CD4-positive, alpha-beta T cell treated with Interleukin-4 for 4 hours (primary cell): ENCODE measurements at places on chromosomes 2 and 18.

- no peak for DNase-seq
Measured at GRCh38 chr2:130759906-130760753, 4.8 kb downstream of the AMER3 start.

DNA sequence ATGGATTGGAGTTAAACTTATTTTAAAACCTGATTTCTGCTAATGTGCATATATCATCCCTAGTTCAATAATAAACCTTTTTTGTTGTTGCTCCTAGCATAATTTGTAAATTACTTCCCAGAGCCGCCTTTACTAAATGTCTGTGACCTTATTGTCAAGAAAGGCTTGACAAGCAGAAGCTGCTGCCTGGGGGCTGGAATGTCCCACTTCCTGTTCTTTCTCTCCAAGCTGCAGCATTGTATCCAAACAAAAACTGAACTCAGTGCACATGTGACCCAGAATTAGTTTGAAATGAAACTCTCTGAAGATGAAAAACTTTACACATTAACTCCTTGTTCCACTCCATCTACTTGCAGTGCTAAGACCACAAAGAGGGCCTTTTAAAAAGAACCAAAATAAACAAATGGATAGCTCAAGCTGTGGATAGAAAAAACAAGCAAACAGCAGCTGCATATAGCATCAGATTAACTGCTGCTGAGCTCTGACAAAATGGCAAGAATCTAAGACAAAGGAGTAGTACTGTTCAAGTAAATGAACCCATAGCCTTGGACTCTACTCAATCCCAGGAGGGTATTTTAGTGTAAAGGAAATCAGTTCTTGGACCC lies 99.8 kb upstream of the NEUROD1 start:
- DNase-seq: no peak

GRCh38 chr2:12754643-12755042 lies 37.9 kb downstream of the TRIB2 start:
- no peak for DNase-seq

DNA sequence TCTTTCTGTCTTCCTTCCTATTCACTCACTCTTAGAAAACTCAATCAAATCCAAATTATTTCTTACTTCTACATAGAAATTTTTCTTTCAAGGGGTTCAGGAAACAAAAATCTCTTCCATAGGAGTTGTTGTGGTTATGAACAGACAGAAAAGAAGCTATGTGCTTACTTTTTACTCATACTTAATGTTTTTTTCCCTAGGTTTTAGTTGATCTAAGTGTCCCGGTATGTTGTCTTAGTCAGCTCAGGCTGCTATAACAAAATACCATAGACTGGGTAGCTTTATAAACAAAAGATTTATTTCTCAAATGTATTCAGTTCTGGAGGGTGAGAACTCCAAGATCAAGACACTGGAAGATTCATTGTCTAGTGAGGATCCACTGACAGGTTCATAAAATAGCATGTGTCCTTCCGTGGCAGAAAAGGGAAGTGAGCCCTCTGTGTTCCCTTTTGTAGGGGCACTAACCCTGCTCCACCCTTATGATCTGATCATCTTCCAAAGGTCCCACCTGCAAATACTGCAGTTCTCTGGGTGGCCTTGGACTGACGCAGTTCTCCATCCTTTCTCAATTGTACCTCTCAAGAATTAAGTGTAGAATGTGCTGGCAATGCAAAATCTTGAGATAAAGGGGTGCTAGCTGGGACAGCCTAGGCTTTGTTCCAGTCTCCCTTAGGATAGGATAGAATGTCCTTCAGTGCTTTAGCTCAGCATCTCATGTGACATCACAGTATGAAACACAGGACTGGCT lies 14.4 kb upstream of the VRK2 start:
- peak; percentile 15 for DNase-seq

DNA sequence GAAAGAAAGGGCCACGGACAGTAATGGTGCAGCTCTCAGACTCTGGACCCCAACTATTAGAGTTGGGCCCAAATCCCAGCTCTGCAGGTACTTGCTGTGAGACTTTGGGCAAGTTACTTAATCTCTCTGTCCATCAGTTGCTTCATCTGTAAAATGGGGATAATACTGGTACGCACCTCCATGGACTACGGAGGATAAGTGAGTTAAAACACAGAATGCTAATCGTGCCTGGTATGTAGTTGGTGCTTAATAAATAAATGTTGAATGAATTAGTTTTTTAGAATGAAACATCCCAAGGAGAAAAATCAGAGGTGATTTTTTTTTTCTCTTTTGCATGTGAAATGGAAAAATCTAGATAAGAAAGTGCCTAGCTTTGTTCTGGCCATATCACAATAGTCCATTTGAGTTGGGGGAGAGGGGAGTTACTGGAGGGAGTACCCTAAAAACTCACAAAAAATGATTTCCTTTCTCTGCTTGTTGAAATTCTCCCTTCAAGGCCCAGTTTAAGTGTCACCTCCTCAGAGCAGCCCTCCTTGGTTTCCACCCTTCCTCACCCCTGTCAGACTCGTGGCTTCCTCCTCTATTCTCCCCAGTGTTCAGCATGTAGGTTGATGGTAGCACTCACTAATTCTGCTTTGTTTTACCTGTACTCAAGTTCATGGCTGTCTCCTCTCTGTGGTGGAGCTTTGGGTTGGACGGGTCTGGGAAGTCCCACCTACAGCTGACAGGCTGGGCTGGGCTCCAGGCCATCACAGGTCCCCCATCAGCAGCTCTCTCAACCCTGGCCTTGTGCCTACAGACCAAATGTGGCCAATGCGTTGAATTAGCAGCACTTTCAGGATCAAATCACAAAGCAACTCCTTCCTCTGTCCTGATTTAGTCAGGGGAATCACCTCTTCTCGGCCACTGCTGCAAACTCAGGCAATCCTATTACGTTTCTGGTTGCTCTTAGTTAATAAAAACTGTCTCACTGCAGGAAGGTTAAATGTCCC lies 92.8 kb upstream of the TAF1B start:
- no peak for DNase-seq

DNA sequence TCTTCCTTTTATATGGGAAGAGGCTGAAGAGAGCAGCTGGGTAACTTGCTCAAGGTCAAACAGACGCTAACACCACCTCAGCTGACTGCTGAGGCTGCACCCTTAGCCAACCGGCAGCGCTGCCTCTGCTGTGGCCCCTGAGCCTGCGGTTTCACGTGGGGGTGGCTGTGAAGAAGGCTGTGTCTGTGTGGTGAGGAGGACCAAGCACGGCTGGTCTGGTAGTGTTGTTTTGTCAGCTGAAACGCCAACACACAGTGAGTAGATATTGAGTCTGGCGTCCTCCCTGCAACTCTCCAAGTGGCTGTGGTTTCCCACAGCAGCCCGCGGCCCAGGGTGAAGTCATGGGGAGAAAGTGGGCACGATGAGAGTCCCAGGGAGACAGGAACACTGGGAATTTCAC lies 69.6 kb downstream of the THNSL2 start:
- DNase-seq: peak; percentile 49

DNA sequence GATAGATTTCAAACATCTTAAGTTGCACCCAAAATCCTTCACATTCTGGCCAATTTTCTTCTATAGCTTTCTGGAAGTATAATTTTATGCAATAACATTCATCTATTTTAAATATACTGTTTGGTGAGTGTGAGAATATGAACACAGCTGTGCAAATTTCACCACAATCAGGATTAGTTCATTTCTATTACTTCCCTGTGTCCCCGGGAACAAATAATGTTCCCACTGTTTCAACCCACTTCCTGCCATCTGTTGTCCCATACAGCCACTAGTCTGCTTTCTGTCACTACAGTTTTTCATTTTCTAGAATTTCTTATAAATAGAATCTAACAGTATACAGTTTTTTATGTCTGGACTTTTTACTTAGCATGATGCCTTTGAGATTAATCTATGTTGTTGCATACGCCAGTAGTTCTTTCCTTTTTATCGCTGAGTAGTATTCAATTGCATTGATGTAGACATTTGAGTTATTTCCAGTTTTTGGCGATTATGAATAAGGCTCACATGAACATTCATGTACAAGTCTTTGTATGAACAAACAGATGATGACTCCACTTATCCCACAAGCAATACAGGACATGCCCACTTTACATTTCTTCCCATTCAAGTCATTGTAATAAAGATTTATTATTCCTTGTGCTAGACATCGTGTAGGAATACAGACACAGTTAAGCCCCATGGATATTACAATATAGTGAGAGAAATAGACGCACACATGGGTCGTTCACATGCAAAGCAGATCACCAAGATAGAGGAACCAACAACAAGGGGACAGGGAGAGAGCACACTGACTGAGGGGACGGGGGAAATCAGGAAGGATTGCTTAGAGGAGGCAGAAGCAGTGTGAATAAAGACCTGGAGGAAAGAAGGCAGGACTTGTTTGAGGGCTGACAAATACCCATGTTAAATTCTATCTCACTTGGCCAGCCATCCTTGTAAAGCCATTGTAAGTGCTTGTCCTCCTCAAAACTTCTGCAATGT lies 72.9 kb upstream of the PAX8 start:
- DNase-seq: no peak

DNA sequence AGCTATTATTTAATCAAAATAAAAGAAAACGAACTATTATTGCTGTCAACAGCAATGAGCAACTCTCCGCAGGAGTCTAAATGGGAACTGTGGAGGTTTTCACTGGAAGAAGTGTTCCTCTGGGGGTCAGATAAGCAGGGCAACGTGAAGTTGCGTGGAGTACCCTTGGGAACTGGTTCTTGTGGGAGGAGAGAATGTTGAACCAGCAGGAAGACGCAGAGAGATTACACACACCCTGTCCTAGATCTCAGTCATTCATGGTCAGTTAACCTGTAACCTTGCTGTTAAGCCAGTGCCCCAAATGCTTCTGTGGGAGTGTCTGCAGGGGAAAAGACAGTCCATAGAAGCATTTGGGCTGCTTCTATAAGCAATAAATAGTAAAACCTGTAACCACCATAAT lies 20.4 kb upstream of the CABLES1 start:
- no peak for DNase-seq

GRCh38 chr2:64492821-64493220 lies 31.3 kb upstream of the AFTPH start:
- no peak for DNase-seq

DNA sequence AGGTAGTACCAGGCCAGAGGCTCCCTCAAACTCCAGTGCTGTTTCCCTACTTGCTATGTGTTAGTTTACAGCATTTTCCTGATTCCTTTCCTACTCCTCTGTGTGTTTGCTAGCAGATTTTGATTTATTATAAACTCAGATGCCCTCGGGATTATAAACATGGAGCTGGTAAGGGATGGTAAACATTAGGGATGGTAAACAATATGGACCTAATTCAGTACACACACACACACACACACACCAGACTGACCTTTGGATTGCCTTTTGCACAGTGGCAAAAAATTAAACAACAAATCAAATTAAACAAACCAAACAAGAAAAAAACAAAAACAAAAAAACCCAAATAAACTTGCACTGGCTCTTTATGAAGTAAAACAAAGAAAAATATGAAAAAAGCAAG lies 55.4 kb upstream of the ACVR1 start:
- no peak for DNase-seq

- DNase-seq: no peak
Measured at GRCh38 chr2:68710756-68711155, 23.9 kb upstream of the ARHGAP25 start.

GRCh38 chr2:138390316-138390945 lies 111.1 kb upstream of the SPOPL start:
- no peak for DNase-seq

DNA sequence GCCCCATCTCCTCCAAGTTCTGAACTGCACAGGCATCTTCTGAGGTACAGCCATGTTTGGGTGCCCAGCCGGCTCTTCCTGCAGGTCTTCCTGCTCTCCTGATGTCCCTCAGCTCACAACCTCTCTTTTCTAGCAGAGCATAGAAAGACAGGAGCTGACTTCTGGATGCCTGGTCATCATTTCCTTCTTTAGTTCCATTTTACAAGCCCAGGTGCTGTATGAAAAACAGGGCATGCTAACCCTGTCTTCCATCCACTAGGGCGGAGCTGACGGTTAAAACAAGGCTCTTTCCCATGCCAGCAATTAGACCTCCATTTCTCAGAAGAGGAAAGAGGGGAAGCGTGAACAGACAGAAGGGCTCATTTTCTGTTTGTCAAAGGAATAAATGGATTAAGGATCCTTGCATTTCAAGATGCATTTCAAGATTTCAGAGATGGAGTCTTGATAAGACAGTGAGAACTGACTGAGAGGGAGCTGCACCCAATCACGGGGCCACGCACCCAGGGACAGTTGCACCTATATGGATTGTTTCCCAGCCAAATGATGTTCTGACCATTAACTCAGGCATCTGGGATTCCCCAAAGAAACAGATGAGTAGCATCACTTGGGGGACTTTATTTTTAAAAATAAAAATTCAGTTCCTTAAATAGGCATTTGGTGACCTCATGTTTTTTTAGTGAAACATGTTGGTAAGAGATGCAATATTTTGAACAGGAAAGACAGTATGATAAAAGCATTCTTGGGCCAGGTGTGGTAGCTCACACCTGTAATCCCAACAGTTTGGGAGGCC lies 45.8 kb upstream of the EML6 start:
- no peak for DNase-seq

GRCh38 chr2:114507744-114508143 lies 65.3 kb downstream of the DPP10 start:
- DNase-seq: no peak

DNA sequence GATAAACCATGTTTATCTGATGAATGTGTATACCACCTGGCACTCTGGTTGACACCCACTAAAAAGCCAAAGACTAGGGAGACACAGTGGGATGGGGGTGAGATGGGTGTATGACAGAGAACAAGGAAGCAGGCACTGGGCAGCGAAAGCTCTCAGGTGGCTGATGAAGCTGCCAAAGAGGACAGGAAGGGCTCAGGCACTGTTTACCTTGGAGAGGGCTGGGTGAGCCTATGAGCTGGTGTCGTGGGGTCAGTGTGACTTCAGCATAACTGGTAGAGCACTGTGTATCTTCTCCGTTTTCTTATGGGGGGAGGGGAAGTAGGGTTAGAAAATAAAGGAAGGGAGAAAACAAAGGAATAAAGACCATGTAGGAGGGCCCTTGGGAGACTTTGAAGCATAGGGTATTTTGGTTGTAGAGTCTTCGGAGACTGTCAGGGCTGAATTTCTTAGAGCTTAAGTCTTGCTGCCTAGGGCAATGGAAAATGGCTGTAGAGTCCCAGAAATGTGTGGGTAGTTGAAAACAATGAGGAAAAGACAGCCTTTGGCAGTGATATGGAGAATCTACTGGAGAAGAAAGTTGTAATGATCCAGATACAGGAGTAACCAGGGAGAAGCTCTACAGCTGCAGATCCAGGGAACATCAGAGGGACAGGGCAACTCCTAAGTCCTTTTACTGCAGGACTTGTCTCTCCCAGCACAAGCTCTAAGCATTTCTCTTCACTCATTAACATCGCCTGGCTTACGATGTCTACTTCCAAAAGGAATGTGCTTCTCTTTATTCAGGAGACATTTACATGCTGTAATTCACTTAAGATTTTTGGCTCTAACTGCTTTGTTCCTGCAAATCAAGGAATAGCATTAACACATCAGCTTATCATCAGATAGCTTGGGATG lies 120.0 kb downstream of the AQP4 start:
- no peak for DNase-seq

GRCh38 chr2:172986040-172986439 lies 89.6 kb upstream of the MAP3K20 start:
- DNase-seq: no peak

DNA sequence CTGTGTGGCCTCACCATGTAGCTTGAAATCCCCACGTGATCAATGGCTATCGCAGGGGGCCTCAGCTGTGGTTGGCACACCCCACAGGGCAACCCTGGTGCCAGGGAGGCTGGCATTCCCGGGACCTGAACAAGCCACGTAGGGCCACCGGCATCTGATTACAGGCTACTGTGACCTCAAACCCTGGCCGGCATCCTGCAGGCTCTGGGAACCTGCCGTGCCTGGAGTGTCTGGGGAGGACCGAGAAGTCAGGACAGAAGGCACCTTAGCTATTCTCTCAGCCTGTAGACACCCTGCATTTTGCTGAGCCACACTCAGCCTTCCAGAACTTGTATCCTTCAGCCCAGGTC lies 213.0 kb downstream of the GLI2 start:
- no peak for DNase-seq
